Urinary bladder (tissue), 4 donors: ENCODE measurements at places on chromosomes 2 and 18. TPM values are rescaled to one million over a fixed set of nuclear protein-coding genes. Genes with fewer than 3 reads are reported as not detected.

The CAPN14 gene
- 0.42 TPM for total RNA-seq

The CXCR4 gene
- 20.8 TPM for total RNA-seq

The LIMS3 gene
- 13.5 TPM for total RNA-seq

The SCYGR4 gene
- not detected for total RNA-seq

The FOXD4L1 gene
- not detected for total RNA-seq
